ENCODE measurements at places on chromosomes 16 and 17. TPM values are rescaled to one million over a fixed set of nuclear protein-coding genes. Genes with fewer than 3 reads are reported as not detected.

DNA sequence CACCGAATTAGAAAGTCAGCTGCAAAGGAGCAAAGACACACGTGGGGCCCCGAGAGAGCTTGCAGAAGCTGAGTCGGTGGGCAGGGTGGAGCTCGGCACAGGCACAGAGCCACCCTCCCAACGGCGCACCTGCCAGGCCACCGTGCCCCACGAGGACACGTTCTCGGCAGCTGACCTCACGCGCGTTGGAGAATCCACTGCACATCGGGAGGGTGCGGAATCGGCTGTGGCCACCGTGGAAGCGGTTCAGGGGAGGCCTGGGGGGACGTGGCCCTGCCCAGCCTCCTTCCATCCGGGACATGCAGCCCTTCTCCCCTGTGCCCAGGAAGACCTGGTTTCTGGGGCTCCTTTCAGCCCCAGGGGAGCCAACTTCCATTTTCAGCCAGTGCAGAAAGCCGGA is 20.9 kb upstream of the ZFPM1 start:
- no peaks in the 10 kb centered on the region for H3K36me3 ChIP-seq
- peaks cover 12% of the 10 kb centered on the region for H3K4me1 ChIP-seq
- H3K27ac ChIP-seq, result no peak overlapping the region
- peaks cover 55% of the 10 kb centered on the region for H3K27me3 ChIP-seq

GRCh38 chr16:25580041-25580440 is 111.7 kb upstream of the HS3ST4 start:
- H3K36me3 ChIP-seq, result no peaks in the 10 kb centered on the region
- H3K4me3 ChIP-seq, result no peak overlapping the region
- DNase-seq, result no peak
- H3K27ac ChIP-seq, result no peak overlapping the region

GRCh38 chr16:69309316-69309715 is 1.8 kb upstream of the VPS4A start:
- peaks cover 3% of the 10 kb centered on the region for H3K36me3 ChIP-seq
- no peak for DNase-seq
- H3K27me3 ChIP-seq, result no peaks in the 10 kb centered on the region
- H3K4me3 ChIP-seq, result no peak overlapping the region
- peaks cover 11% of the 10 kb centered on the region for H3K4me1 ChIP-seq

- H3K4me1 ChIP-seq, result peaks cover 36% of the 10 kb centered on the region
- H3K4me3 ChIP-seq, result peak overlapping the region; percentile 65
- peaks cover 30% of the 10 kb centered on the region for H3K27me3 ChIP-seq
- no peaks in the 10 kb centered on the region for H3K36me3 ChIP-seq
- peak; percentile 44 for DNase-seq
These were observed 752 bp downstream of the TBC1D24 start for GRCh38 chr16:2475413-2476344.

DNA sequence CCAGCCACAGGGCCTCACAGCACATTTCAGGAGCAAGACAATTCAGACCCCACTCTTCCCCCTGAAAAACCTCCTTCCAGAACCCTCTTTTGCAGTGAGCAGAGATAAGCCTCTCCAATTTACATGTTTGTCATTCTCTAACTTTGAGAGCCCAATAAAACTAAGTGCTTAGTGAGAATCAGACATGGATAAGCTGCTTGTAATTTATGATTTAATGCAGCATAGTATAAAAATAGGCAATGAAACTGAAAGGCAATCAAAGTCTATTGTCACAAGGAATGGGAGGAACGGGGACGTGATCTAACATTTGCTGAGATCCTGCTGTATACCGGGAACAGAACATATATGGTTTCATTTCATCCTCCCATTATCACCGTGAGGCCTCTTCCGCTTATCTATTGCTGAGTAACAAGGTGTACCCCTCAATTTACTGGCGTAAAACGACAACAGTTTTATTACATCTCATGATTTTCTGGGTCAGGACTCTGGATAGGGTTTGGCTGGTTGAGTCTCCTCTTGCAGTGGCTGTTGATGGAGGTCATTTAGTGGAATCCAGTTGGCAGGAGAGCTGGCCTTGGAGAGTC is 597.4 kb downstream of the MAF start:
- no peaks in the 10 kb centered on the region for H3K4me1 ChIP-seq
- no peak overlapping the region for H3K4me3 ChIP-seq
- DNase-seq, result no peak
- no peak overlapping the region for H3K27ac ChIP-seq

DNA sequence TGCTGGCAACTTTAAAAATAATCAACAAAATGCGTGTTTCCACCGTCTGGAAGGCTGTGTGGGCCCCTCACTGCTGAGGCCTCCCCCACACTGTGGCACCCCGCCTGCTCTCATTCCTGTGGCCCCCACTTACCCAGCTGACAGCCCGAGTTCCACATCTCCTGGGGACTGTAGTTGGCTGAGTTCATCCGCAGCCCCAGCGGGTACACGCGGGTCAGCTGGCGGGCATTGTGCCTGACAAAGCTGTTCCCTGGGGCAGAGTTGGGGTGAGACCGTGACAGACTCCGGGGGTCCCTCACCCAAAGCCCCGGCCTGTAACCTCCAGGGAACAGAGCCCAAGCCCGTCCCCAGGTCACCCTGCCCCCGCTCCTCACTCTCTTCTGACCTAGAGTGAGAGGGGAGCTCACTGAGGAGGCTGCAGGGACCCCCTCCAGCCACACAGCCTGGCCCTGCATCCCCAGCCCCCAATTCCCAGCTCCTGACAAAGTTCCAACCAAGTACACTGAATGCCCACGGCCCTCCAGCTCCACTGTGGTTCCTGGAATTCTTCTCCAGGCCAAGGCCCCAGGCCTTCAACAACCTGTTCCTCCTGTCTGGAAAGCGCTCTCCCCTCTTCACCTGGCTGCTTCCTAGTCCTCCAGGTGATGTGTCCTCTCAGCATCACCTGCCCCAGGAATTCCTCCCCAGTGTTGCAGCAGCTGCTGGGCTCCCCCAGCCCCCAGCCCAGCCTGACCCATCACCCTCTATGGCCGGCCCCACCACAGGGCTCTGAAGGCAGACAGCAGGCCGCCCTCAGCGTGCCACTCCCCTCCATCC is 18.0 kb downstream of the PLCD3 start:
- peaks cover 7% of the 10 kb centered on the region for H3K36me3 ChIP-seq
- DNase-seq, result no peak
- H3K27me3 ChIP-seq, result no peaks in the 10 kb centered on the region
- no peak overlapping the region for H3K27ac ChIP-seq
- H3K4me3 ChIP-seq, result no peak overlapping the region

GRCh38 chr17:57143361-57143760 is 58.3 kb downstream of the AKAP1 start:
- DNase-seq, result no peak
- H3K27me3 ChIP-seq, result no peaks in the 10 kb centered on the region
- no peaks in the 10 kb centered on the region for H3K4me1 ChIP-seq
- no peak overlapping the region for H3K4me3 ChIP-seq
- H3K36me3 ChIP-seq, result no peaks in the 10 kb centered on the region

FSCN2 gene
- total RNA-seq, result 2.3 TPM

DNA sequence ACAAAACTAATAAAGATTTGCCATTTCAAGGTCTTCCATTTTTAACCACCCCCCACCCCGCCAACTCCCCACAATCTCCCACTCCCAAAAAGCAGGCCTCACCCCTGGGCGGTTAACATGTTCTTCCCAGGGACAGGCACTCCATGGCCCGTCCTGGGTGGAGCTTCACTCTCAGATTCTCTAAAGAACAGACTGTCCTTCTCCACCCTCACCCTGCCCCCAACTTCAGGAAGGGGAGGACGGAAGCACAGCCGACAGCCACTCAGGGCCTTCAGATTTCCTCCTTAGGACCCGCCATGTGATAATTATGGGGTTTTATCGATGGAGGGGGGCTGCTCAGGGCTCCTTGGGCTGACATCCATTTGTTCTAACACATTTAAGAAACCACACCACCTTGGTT is 61.9 kb downstream of the ZFHX3 start:
- H3K4me3 ChIP-seq, result no peak overlapping the region
- no peaks in the 10 kb centered on the region for H3K27me3 ChIP-seq
- H3K4me1 ChIP-seq, result peaks cover 14% of the 10 kb centered on the region
- no peak for DNase-seq
- H3K27ac ChIP-seq, result peak overlapping the region; percentile 77
- no peaks in the 10 kb centered on the region for H3K36me3 ChIP-seq

GRB2 gene
- 183 TPM for total RNA-seq

DNA sequence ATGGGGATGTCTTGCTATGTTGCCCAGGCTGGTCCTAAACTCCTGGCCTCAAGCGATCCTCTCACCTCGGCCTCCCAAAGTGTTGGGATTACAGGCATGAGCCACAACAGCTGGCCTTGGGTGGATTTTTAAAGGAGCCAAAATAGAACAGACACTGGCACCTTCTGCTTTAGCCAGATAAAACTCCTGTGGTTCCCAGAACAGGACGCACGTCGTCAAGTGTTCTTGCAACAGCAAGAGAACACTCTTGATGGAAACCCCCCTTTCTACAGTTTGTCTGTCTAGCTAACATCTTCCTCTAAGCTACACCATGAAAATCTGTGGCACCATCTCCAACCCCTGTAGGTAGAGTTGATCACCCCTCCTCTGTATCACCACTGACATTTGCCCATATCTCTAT is 122.6 kb downstream of the NPIPB5 start:
- no peaks in the 10 kb centered on the region for H3K36me3 ChIP-seq
- no peak for DNase-seq
- H3K4me3 ChIP-seq, result no peak overlapping the region
- H3K27me3 ChIP-seq, result peaks cover 16% of the 10 kb centered on the region
- H3K27ac ChIP-seq, result no peak overlapping the region
- no peaks in the 10 kb centered on the region for H3K4me1 ChIP-seq

DNA sequence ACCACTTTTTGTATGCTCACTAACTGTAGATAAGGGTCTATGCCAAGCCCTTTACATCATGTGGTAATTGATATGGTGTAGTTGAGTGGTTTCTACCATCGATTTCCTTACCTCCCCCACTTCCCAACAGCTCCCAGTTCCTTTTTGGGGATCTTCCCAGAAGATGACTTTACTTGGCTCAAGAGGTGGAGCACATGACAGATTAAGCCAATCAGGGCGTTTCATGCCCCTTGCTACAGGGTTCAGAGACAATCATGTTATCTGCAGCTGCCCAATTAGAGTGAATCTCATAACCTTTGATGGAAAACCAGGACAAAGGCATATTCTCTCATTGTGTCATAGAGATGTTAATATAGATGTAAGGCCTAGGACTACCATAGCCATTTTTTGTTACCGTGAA is 16.2 kb upstream of the BMERB1 start:
- DNase-seq, result no peak
- H3K36me3 ChIP-seq, result no peaks in the 10 kb centered on the region
- H3K27me3 ChIP-seq, result no peaks in the 10 kb centered on the region
- no peak overlapping the region for H3K27ac ChIP-seq
- H3K4me1 ChIP-seq, result no peaks in the 10 kb centered on the region
- H3K4me3 ChIP-seq, result no peak overlapping the region

- no peak overlapping the region for H3K4me3 ChIP-seq
- H3K36me3 ChIP-seq, result no peaks in the 10 kb centered on the region
- no peaks in the 10 kb centered on the region for H3K27me3 ChIP-seq
- DNase-seq, result no peak
These were observed 5.2 kb downstream of the RPH3AL start for GRCh38 chr17:347309-347899.
